Kidney capillary endothelial cell (primary cell): ENCODE measurements at places on chromosomes 1 and 21.

DNA sequence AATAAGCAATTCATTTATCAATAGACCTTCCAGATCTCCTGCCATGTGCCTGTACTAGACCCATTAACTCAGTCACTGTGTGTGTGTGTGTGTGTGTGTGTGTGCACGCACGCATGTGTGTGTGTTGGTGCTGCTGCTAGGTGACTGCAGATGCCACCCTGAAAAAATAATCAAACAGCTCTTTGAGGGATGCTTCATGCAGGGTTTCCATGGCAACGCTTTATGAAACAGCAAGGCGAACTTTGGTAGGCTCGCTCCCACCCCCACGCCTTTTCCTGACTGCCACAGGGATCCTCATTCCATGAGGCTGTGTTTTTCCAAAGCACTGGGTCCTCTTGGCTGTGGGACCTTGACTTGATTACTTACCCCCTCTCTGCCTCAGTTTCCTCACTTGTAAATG, 94.0 kb downstream of the HMGB4 start:
- no peak for DNase-seq

DNA sequence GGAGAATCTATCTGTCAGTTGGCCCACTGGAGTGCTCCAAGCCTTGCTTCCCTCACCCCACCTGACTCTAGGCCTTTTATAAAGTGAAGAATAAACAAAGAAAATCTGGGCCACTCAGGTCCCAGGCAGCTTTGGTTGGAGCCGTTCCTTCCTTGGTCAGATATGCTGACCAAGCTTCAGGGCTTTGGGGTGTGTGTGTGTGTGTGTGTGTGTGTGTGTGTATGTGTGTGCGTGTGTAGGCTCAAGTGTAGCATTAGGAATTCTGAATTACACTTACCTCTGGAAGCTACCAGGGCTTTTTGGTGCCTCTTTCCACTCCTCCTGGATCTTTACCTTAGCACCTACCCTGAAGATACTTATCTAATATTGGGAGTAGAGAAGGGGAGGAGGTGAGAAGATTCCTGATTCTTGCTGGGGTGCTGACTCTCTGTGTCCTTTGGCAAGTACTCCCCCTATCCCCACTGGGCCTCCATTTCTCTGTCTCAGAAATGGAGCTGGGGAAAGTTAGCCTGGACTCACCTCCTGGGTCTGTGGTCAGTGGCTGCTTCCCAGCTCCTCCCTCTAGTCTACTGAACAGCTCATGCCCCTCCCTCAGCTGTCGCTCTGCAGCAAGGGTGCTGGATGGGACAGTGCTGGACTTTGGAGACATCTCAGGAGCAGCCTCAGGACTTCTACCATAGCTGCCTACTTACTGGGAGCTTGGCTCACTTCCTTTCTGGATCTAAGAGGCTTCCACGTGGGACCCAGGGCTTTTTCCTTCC, 10.8 kb downstream of the FOXD2 start:
- DNase-seq: no peak

DNA sequence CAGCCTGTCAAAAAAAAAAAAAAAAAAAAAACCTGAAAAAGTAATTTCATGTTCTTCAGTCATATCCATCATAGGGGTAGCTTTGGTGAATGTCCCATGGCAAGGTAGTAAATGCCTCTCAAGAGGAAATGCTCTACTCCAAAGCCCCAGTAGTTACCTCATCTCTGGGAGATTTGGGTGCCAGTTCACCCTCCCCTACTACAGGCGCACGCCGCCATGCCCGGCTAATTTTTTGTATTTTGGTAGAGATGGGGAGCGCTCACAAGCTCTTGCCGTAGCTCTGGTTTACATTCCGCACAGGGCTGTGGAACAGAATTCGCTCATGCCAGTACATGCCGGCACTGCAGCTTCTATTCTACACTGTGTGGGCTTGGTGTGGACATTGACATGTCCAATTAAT, 13.7 kb downstream of the PIK3CD start:
- DNase-seq: no peak

DNA sequence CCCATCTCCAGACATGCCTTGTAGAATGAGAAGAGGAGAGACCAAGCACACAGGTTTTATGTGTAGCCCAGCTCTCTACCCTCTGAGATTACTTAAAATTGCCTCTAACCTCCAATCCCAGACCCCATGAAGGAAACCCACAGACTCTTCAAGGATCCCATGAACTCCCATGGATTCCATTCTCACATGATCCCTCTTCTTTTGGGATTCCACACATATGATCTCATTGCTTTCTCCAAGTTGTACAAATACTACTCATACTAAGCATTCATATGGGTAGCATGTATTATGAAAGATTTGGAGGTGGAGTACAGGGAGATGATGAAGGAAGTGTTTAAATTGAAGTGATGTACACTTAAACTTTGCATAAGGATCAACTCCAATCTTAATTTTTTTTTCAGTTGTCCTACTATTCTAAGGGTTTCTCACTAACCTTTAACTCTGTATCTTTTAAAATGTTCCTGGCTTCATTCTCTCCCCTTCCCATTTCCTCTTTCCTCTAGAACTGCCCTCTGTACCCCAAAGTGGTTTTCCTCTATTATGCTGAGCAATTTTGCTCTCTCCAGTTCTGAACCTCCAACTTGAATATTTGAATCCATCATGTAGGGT, 41.6 kb downstream of the MFSD2A start:
- DNase-seq: no peak

DNA sequence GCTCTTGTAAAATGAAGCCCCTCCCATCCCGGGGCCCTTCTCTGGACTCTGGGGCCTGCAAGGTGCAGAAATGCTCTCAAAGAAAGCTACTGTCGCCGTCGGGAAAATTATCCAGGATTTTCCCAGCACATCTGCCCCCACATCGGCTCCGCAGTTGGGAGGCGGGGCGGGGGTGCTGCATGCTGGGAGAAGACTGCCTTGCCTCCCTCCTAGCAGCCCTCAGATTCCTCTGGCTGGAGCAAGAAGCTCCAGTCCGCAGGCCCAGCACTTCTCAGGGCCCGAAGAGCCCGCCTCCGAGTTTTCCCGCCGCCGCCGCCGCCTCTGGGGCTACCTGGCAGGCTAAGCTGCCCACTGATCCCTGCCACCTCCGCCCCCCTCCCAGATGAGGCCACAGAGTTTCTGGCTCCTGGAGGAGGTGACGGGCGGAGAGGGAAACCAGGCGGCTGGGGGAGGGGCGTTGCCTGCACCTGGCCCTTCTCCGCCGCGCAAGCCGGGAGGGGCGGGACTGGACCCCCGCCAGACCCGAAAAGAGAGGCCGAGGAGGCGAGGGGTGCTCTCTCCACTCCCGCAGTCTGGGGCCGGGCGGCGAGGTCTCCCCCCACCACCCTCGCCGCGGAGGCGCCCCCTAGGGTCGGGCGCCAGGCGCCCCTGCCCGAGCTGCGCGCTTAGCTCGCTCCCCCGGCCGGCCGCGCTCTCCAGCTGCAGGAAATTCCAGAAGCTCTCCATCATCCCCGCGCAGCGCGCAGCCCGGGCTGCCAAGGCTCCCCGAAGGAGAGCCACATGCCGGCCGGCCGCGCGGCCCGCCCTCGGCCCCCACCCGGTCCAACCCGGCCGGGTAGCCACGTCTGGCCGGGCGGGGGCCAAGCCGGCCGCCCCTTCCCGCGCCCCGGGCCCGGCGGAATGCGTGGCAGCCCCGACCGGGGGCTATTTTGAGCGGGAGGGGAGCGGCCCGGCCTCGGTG, 28.8 kb downstream of the AHDC1 start:
- DNase-seq: peak; percentile 70

- no peak for DNase-seq
Observed at GRCh38 chr1:10704368-10704882, 92.0 kb downstream of the CASZ1 start.

GRCh38 chr1:41672641-41673361, 188.3 kb upstream of the EDN2 start:
- DNase-seq: no peak

- no peak for DNase-seq
Observed at GRCh38 chr1:109757936-109758786, 5.6 kb downstream of the EPS8L3 start.

DNA sequence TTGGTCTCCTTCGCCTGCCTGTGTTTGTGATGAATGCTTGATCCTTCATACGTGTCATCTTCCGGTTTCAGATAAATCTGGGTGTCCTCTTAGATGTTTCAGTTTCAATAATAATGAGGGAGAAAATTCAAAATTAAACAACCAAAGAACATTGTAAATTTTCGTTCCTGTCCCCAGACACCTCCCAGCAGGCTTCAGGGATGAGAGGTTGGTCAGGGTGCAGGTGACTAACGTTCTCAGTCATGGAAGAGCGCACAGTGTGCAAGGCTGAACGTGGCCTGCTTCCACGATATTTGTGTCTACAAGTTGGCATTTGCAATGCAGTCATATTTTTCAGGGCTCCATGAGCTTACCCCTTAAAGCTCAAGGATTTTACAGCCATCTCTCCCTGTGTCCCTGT, 147.1 kb upstream of the ARHGEF16 start:
- DNase-seq: no peak

DNA sequence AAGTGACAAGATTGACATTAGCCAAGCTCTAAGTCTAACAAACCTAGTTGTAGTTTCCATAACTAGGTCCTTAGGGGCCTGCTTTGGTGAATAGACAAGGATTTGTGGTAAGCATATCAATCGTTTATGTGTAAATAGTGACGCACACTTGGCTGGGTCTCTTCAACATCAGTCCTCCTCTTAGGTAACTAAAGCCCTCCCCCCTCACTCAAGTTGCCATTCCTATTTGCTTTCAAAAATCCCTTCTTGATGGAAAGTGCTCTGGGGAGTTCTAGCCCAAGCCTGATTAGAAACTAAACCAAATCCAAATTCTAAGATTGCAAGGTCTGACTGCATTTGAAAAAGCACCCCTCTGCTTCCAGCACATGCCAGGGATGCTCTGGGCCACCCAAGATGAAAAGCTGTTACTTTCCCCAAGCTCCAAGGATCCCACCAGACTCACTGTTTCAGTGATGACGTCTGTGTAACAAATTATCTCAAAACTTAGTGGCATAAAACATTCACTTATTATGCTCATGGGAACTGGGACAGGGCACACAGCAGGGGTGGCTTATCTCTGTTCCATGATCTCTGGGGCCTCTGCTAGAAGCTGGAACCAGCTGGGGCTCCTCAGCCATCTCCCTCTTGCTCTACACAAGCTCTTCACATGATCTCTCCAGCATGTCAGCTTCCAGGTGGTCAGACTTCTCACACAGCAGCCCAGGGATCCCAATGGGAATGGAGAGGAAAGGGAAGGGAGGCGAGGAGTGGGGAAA, 74.1 kb downstream of the RRAGC start:
- DNase-seq: no peak

- no peak for DNase-seq
Observed at GRCh38 chr1:206716870-206717673, 32.4 kb downstream of the MAPKAPK2 start.

DNA sequence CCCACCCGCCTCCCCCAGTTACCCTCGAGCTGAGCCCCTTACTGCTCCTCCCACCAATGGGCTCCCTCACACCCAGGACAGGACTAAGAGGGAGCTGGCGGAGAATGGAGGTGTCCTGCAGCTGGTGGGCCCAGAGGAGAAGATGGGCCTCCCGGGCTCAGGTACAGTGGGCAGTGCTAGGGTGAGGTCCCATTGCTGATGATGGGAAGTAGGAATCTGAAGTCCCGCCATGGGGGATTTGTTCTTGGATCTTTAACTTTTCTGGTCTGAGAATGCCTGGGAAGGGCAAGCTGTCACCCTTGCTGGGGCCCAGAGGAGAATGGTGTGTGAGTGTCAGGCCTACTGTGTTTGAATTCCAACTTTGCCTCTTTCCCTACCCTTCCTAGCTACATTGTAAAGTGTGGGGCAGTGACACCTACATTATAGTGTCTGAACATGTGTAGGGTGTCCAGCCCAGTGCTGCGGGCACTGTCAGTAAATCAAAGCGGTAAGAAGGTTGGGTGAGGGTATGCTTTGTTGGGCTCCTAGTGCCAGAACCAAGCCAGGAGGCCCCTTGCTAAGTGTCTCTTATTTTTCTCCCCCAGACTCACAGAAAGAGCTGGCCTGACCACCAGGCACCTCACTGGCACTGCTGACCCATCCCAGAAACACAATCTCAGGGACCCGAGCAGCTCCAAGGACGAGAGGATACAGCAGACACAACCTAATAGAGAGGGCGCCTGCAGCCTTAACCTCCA, 44.7 kb downstream of the YARS1 start:
- no peak for DNase-seq

DNA sequence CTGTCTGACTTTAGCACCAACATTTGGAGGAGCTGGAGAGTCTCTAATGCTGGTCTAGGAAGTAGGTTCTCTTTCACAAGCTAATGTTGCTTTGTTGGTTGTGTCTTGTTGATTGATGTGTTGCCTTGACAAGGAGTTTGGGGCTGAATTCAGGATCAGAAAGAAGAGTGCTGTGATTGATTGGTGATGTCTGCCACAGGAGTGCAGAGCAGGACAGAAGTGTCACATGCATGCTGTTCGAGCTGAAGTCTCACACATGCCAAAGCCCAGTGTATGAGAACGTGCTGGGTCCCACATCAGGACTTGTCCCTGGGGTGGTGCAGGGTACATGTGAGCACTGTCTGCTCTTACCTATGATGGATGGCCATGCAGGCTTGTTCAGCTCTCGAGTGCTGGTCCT, 694.4 kb downstream of the MATN1 start:
- no peak for DNase-seq

- no peak for DNase-seq
Observed at GRCh38 chr1:28578696-28579218, 13.3 kb upstream of the RAB42 start.

DNA sequence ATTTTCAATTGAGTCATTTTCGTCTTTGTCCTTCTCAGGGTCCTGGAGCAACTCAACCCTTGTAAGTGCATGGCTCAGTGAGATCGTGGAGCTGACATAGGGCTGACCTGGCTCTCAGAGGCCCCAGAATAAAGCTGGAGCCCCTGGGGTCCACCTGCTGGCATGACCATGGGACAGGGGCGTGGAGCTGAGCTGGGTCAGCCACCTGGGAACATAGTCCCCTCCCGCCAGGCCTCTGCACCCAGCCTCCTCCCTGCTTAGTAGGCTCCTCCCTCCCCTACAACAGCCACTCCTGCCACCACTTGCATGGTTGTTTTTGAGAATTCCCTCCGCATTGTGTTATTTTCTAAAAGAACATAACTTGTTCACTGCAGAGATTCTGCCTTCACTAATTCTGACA, 3.1 kb upstream of the RIPK4 start:
- no peak for DNase-seq

DNA sequence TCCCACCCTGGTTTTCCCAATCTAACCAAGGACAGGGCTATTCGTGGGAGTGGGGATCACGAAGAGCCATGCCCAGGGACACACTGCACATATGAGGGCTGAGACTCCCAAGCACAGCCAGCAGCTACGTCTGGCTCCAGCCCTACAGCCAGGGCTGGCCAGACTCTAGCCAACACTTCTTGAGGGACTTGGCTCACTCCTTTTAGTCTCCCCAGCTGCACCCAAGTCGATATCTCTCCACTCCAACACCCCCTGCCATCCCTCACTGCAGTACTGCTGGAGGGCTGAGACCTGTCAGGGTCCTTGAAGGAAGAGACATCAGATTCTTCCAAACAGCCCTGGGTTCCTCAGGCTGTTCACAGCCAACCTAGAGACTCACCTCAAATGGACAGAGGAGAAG, 62.6 kb downstream of the CD46 start:
- no peak for DNase-seq
